ENCODE measurements at places on chromosomes 4 and X.

GRCh38 chr4:2805712-2806389, 13.0 kb downstream of the SH3BP2 start:
- DNase-seq = no peak

DNA sequence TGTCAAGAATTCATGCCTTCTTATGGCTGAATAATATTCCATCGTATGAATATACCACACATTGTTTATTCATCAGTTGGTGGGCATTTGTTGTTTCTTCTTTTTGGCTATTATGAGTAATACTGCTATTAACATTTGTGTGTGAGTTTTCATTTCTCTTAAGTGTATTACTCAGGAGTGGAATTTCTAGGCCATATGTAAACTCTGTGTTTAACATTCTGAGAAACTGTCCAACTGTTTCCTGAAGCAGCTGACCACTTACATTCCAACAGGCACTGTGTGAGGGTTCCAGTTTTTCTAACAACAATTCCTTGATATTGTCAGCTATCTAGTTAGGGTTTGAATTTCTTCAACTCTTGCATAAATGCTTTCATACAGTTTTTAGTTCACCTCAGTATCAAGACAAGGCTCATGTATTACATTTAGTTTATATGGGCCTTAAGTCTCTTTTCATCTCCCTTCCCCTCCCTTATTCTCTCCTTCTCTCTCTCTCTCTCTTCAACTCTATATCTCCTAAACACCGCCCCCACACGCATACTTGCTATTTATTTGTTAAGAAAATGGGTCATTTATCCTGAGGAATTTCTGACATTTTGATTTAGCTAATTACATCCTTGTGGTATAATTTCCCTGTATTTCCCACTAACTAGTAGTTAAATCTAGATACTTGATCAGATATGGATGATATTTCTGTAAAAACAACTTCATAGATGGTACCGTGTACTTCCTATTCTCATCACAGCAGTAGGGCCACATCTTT, 77.4 kb downstream of the WDR19 start:
- DNase-seq = peak; percentile 34

DNA sequence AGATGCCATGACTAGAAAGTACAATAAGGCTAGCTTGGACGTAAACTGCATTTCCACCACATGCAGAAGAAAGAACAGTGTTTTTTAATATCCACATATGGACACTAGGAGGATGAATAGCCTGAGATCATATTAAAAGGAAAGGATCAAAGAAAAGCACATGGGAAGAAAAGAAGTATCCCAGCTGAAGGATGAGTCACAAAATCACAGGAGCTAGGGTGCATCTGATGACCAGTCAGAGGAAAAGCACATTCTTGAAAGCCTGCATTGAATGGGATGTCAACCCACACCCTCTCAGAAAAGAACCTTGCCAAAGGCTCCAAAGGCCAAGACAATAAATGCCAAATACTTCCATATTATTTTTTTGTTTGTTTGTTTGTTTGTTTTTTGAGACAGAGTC, 56.8 kb upstream of the PRDX4 start:
- no peak for DNase-seq

- DNase-seq = peak; percentile 38
Measured at GRCh38 chr4:117783716-117784115, 250.6 kb upstream of the NDST3 start.

DNA sequence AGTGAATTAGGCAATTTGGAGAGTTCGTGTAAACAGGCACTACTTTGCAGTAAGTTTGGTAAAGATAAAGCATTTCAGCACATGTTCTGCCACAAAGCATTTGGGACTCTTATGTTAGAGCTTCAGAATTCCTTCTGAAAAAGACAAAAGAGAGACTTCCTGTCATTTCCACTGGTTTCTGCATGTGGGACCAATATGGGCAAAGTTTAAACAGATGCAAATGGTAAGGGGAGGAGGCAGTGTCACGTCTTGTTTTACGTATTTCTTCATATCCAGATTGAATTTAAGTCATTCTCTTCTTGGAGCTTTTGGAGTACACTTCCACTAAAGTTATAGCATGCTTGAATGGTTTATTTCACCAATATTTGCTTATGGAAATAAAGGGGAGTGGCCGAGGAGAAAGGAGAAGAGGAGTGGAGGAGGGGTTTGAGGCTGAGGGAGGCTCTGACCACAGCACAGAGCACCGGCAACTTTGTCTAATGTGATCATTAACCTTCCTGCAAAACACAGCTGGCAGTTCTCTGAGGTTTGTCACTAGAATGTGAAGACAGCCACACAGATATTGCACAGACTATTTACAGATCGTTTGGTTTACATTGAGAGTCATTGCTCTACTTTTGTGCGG, at the start of gene APELA:
Gene APELA, plus strand, starts transcription at position 479 of the 625 bp plus-strand sequence. CDS start 154 bp downstream, outside the sequence.
- no peak for DNase-seq

GRCh38 chrX:123481913-123482851, 250.7 kb downstream of the THOC2 start:
- DNase-seq = peak; percentile 40

DNA sequence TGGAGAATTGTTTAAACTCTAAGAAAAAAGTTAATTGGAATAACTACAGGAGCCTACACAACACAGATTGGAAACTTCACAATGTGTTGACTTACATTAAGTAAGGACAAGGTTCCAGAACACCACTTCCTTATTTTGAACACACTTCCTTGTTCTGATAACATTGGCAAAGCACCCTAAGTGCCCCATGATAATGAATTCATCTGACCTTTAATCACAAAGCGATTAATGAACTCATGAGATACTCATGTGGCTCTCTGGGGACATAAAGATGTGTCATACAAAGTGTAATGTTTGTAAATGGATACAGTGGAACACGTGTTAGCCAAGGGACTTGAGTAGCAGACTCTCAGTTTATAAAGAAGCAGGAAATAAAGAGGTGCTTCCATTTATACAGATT, 69.0 kb upstream of the ATOH1 start:
- DNase-seq = no peak

DNA sequence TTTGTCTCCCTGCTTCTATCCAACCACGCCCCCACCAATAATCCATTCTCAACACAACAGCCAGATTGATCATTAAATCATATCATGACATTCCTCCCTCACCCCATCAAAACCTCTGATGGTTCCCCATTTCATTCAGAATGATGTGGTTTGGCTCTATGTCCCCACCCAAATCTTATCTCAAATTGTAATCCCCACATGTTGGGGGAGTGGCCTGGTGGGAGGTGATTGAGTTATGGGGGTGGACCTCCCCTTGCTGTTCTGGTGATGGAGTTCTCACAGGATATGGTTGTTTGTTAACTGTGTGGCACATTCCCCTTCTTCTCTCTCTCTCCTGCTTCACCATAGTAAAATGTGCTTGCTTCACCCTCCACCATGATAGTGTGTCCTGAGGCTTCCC, 23.3 kb downstream of the TRMT2B start:
- DNase-seq = no peak

- peak; percentile 18 for DNase-seq
Measured at GRCh38 chr4:157096439-157096838, 20.5 kb downstream of the GLRB start.

DNA sequence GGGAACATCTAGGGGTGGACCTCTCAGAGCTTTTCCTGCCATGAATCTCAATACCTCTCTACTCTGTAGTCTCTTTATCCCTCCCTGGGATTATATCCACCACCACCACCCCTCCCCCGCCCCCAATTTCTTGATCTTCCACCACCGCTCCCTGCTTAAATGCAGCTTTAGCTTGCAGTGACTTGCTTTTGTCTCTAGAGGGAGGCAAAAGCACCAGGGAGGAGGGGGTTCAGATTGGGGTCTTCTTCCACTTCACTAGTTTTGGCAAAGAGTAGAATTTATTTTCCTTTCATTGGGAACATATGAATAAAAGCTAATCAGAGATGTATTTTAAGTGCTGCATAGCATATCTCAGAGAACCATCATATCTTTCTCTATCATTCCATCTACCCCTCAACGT, 5.5 kb downstream of the ARHGAP36 start:
- DNase-seq = no peak

GRCh38 chrX:154541896-154542722, 4.5 kb downstream of the G6PD start:
- peak; percentile 89 for DNase-seq

DNA sequence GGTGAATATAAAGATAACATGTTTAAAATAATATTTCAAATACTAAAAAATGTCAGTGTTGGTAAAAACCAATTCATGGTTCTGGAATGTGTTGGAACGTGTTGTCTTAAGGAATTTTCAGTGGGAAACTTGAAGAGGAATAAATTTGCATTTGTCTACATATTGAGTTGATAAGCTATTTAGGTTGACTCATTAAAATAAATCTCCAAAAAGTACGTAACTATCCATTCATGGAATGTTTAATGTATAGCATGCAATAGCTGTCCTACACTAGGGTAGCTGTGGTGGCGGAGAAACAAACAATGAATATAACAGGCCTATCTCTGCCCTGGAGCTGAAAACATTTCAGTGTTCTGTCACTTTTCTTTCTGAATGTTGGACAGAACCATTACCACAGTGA, 20.3 kb downstream of the SHISA3 start:
- DNase-seq = no peak

GRCh38 chr4:115292320-115293092, 179.1 kb upstream of the NDST4 start:
- DNase-seq = no peak

DNA sequence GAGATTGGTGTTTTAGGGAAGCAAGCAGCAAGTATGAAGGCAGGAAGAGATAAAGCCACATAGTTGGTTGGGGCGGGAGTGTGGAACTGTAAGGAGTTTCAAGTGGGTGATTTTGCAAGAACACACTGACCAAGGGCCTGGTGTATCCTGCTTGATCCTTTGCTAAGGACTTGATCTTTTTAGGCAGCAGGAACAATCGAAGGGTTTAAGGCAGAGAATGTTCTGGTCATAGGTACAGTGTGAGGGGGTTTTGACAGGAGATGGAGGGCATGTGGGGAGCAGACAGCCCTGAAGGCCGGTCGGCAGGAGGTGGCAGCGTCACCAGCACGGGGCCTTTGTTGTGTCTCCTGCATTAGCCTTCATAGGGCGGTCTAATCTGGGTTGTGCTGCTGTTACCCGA, 54.7 kb downstream of the FAM193A start:
- peak; percentile 21 for DNase-seq

GRCh38 chr4:8540991-8541390, 39.2 kb upstream of the GPR78 start:
- DNase-seq = no peak

DNA sequence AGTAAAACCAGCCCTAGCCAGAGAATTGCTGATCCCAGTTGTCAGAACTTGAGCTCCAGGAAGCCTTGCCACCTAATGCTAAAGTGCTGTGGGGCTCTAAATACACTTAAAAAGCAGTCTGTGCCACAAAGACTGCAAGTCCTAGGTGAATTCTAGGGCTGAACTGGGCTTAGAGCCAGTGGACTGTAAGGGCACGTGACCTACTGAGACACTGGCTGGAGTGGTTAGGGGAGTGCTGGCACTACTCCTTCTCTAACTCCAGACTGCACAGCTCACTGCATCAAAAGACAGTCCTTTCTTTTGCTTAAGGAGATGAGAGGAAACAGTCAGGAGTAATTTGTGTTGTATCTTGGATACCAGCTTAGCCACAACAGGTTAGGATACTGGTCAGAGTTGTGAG, 1240.2 kb downstream of the FAM133A start:
- no peak for DNase-seq

DNA sequence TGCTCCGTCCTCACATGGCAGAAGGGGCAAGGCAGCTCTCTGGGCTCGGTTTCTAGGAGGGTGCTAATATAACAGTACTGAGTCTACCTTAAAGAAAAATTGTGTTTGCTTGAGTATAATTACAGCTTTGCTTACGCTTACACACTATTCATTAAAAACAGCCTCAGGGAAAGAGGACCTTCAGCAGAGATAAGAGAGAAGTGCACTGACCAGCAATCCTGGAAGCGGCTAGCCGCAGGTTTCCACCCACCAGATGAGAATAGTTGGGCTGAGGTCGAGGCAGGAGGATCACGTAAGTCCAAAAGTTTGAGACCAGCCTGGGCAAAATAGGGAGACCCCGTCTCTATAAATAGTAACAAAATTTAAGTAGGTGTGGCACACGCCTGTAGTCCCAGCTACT, 15.2 kb upstream of the MRFAP1 start:
- DNase-seq = no peak

DNA sequence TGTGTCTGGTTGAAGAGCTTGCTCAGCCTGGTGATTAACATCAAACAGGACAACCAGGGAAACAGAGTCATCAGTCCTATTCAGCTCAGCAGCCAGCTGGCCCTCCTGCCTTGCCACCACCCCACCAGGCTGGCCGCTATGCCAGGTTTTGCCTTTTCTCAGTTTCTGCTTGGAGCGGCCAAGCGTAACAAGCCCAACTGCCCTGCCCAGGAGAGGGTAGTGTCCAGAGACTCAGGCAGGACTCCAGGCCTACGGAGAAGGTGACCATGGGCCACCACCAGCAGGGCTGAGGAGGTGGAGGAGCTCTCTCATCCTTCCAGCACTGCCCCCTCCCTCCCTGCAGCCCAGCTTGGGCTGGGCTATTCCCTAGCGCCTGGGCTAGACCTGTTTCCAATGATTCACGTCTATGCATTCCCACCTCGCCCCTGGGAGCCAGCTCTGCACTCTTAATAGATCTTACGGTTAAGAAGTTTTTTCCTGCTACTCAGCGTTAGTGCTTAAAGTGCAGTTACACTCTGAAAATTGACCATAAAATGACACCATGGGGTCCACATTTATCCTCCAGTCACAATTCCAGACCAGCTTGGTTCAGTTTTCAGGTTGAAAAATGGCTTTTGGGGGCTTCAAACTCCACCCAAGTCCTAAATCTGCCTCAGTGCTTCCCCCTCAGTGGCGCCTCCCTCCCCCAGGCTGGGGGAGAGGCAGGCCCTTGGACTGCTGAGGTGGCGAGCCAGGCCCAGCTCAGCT, 124.0 kb upstream of the PJA1 start:
- DNase-seq = no peak

DNA sequence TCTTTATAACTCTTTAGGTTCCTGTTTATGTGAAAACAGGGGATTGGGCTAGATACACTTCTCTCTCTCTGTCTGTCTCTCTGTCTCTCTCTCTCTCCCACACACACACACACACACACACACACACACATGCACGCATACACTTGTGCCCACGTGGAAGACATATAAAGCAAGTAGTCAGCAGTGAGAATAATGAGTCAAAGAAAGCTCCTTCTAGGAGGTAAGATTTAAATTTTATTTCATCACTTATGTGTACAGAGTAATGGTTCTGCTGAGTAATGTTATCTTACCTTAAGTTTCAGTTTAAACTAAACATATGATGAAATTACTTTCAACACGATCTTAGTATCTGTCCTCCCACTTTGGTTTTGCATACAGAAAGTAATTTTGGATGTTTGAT, 243.0 kb upstream of the TEX13A start:
- DNase-seq = peak; percentile 46

GRCh38 chr4:158860856-158861255, 92.0 kb downstream of the FNIP2 start:
- DNase-seq = no peak
